Stimulated activated CD4-positive, alpha-beta T cell treated with anti-CD3 and anti-CD28 coated beads, Interleukin-12 subunit alpha, Interleukin-12 subunit beta, amount 100 ng/mL, for 24 hours (primary cell): ENCODE measurements at places on chromosomes 11 and 22.

DNA sequence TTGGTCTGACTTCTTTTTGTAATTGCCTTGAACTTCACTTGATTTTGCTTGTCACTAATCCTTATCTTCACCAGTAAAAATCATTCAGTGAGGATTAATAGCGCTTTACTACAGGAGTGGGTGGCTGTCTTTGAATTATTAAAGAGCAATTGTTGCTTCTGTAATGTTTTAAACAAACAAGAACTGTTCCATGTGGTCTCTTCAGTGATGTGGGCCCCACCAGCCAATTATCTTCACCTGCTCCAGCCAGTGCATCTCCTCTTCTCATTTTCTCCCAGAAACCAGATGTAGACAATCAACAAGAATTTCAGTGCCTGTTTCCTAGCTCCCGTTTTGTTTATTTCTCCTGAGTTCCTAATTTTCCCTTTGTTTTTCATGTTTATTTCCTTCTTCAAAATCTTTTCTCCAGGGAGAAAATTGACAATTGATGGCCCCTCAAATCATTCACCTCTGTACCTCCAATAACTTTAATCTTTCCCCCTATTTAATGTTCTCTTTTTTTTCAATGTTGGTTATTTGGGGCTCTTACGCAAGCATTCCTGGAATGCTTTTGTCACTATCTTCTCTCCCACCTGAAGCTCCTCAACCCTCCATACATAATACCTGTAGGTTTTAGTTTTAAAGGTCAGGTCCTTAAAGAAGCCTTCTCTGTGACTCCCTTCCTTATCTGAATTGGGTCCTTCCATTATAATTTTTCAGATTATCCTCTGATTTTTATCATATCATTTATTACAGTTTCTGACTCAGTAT lies 115.1 kb downstream of the ARFGAP2 start:
- no peak for DNase-seq

GRCh38 chr22:24975813-24976341 lies 23.4 kb downstream of the KIAA1671 start:
- DNase-seq, result no peak

DNA sequence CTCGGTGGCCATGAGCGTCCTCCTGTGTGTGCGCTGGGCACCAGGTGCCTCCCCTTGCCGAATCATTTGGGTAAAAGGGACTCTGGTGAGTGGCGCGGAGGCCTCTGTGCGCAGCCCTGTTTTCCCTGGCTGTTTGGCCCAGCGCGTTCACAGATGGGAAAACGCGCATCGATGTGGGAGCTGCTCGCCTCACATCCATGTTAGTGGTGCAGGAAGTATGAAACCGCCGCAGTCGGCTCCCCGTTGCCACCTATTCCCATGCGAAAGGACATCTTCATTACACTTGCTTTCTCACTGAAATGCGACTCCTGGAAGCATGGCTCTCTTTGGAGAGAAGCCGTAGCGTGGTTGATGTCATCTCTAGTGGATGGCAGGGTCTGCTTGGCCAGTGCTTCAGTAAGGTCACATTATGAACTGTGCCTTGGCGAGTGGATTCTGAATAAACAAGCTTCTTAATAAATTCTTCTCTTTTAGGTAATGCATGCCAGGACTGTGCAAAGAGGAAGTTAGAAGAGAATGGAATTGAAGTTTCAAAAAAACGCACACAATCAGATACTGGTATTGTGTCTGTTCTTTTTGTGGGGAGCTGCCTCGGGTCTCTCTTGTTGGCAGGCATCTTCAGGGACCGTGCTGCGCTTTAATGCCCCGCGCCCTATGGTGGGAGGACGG lies 26.3 kb downstream of the FAM118A start:
- DNase-seq, result no peak

DNA sequence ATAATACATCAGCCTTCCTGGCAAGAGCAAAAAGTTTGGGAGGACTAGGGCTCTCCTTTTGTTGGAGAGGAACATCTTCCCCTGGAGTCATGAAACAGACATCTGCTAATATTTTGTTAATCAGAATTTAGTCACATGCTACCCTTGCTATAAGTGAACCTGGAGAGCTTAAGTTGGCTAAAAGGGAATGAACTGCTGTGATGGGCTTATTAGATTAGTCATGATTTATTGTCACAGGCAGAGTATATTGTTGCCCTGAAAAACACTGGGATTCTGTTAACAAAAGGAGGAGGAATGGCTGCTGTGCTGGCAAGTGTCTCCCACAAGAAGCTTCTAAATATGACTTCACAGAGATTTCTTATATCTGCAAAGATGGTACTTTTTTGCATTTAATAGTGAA lies 16.0 kb downstream of the TCP11L1 start:
- no peak for DNase-seq

GRCh38 chr22:35343664-35344550 lies 37.0 kb upstream of the HMOX1 start:
- DNase-seq, result no peak
